Esophagus mucosa (tissue), 1 donor: ENCODE measurements at places on chromosomes 7 and 10. TPM values are rescaled to one million over a fixed set of nuclear protein-coding genes. Genes with fewer than 3 reads are reported as not detected.
A peak's percentile ranks its signal among the peaks of the same experiment; 100 is the strongest.

The PDE1C gene
- total RNA-seq = 0.72 TPM

The LIPJ gene
- total RNA-seq = 0.12 TPM

The CCDC172 gene
- not detected for total RNA-seq

The ZC3HAV1L gene
- total RNA-seq = 6.3 TPM

The KCP gene
- 1.8 TPM for total RNA-seq

The WIPF3 gene
- total RNA-seq = 1.2 TPM

The CYP17A1 gene
- 0.76 TPM for total RNA-seq

The ANK3 gene
- total RNA-seq = 39.1 TPM

The PRLHR gene
- not detected for total RNA-seq

The SMKR1 gene
- total RNA-seq = not detected

The TAS2R40 gene
- total RNA-seq = not detected

The TUBAL3 gene
- total RNA-seq = 0.12 TPM

The DIP2C gene
- 3.6 TPM for total RNA-seq

The EGFR gene
- total RNA-seq = 101 TPM

The CNNM1 gene
- total RNA-seq = 0.36 TPM

The LRRC61 gene
- 9.6 TPM for total RNA-seq

- no peak for ATAC-seq
These were observed 55.3 kb downstream of the REEP3 start for GRCh38 chr10:63576501-63576900.

GRCh38 chr10:30111340-30112022, 52.1 kb upstream of the JCAD start:
- ATAC-seq = no peak

- no peak for ATAC-seq
These were observed 2.0 kb downstream of the AGAP3 start for GRCh38 chr7:151088019-151088855.

DNA sequence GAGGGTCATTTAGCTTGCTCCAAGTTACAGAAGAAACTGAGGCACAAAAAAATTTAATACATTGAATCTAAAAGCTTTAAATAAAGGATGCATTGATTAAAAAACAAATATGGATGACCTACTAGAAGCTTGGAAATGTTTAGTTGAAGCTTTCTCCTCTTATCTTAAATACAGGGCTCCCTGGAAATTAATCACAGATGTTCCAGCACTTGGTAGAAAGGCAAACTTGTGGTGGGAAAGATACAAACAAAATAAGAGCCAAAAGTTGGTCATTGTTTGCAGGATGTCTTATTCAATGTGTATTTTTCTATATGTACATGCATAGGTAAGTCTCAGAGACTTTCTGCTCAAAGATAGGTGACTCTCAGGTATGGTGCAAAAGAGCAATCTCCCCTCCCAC, 40.7 kb upstream of the LYZL1 start:
- ATAC-seq = no peak

DNA sequence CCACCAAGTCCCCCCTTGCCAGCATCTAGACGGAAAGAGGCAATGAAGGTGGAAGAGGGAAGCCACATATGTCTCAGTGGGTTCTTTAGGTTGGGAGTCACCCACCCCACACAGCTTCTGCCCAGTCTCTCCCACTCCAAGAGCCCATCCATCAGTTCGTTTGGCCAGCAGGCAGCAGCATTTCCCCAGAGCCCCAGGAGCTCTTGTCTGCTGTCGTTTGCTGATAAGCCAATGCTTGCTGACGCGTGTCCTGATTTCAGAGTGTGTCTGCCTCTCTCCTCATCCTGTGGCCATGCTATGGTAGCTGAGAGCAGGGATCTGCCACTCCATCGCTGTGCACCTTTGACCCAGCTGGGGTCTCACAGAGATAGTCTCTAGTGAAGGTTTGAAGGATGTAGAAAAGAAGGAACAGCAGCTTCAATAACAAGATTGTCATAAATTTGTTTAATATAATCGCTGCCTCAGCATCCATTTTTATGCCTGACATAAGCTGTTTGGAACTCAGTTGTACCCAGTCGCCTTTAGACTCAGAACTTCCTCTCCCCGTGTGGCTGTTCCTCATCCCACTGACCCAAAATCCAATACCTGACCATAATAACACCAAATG, 39.4 kb upstream of the GDF10 start:
- ATAC-seq = no peak

GRCh38 chr7:55502124-55502857, 70.0 kb downstream of the VOPP1 start:
- no peak for ATAC-seq

DNA sequence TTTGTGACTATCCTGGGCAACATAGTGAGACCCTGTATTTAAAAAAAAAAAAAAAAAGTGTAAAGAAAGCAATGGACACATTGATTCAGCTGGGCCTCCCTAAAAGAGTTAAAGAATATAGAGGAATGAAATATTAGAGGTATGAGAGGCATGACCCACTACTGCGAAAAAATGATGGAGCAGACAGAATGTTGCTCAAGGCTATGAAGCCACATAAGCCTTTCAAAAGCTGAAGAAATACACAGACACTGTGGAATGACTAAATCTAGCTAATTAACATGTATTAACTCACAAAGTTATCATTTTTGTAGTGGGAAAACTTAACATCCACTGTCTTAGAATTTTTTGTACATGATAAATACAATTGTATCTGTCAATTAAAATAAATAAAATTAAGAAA, 107.3 kb downstream of the HGF start:
- ATAC-seq = no peak

DNA sequence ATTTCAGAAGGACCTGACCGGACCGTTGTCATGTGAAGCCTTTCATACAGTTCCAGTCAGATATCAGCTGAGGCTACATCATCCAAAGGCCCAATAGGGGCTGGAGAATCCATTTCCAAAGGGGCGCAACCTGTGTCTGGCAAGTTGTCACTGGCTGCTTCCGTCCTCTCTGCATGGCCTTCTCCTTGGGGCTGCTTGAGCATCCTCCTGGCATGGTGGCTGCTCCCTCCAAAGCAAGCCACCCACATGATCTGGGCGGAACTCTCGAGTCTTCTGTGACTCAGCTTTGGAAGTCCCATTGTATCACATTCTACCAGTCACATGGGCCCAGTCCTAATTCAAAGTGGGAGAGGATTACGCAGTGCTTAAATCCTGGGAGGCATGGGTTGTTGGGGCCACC, 207.0 kb upstream of the SHH start:
- ATAC-seq = no peak

DNA sequence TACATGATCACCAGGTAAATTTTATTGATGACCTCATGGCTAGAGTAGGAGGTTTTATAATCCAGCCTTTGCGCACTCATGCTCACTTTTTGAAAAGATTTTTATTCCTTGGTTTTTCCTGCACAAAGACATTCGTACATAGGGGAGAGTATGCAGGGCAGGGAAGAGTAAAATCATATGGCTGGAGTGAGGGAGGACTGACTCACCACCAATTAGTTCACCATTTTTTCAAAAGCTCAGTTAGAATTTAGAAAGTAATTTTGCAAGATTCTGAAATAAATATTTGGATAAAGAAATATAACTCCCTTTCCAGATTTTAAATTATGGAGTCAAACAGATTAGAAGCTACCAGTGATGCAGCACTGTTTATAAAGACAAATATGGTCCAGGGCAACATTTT, 111.9 kb downstream of the SEMA3D start:
- no peak for ATAC-seq

- ATAC-seq = peak; percentile 98
These were observed 44.7 kb downstream of the KLF6 start for GRCh38 chr10:3740157-3740871.

DNA sequence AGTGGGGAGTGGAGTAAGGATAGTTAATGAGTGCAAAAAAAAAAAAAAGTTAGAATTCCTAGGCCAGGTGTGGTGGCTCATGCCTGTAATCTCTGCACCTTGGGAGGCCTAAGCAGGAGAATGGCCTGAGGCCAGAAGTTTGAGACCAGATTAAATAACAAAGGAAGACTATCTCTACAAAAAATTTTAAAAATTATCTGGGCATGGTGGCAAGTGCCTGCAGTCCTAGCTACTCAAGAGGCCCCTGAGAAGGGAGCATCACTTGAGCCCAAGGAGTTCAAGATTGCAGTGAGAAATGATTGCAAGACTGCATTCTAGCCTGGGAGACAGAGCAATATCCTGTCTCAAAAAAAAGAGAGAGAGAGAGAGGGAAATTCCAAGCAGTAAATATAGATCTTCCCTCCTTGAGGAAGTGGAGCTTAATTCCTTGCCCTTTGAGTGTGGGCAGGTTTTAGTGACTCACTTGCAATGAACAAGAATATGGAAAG, 19.5 kb upstream of the CSTF2T start:
- ATAC-seq = no peak

GRCh38 chr7:135782801-135783200, 34.2 kb upstream of the FAM180A start:
- ATAC-seq = no peak

DNA sequence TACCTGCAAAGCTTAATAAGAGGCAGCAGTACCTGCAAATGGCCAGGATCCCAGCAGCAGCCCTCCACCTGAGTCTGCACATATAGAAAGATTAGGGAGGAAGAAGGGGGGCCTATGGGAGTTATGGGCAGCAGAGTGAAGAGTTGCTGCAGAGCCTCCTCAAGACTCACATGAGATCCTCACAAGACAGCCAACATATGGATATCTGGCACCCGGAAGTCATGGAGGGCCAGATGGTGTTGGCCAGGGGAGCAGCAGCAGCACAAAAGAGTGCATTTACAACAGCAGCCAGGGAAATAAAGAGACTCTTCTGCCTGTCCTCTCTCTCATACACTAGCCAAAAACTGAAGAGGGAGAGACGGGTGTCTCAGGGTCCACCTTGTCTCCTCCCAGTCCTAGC, 4.0 kb upstream of the TAS2R40 start:
- ATAC-seq = no peak

- ATAC-seq = no peak
These were observed 299.0 kb downstream of the MALRD1 start for GRCh38 chr10:19347621-19348020.

DNA sequence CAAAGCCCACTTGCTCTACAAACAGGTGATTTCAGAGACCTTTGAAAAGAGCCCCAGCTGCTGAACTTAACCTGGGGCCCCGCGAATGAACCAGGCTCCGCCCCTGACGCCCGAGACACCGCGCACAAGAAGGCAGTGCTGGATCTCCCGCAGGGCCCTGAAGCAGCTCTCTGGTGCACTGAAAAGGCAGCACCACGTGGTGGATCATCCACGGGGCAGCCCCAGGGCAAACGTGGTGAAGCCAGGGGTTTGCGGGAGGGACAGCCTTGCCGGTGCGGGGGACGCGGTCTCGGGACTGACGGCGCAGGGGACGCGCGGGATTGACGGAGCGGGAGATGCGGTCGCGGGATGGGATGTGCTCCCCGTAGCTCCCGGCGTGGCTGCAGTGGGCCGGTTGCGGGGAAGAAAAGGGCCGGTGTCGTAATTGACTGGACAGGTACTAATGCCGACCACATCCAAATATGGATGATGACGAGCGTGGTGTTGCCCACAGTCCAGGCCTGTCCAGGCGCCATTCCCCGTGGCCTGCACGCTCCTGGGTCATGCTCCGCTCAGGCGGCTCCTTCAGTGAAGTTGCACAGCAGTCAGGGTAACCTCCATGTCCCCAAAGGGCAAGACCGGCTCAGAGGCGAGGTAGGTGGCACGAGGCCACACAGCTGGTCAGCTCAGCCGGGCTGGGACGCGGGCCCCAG, 421.1 kb downstream of the DNAJB6 start:
- ATAC-seq = no peak

- no peak for ATAC-seq
These were observed 457.6 kb downstream of the PLXNA4 start for GRCh38 chr7:132118641-132119040.

GRCh38 chr7:376306-377079, 86.5 kb downstream of the FOXL3 start:
- no peak for ATAC-seq

- ATAC-seq = peak; percentile 75
These were observed 100.7 kb downstream of the ST8SIA6 start for GRCh38 chr10:17353568-17354300.

DNA sequence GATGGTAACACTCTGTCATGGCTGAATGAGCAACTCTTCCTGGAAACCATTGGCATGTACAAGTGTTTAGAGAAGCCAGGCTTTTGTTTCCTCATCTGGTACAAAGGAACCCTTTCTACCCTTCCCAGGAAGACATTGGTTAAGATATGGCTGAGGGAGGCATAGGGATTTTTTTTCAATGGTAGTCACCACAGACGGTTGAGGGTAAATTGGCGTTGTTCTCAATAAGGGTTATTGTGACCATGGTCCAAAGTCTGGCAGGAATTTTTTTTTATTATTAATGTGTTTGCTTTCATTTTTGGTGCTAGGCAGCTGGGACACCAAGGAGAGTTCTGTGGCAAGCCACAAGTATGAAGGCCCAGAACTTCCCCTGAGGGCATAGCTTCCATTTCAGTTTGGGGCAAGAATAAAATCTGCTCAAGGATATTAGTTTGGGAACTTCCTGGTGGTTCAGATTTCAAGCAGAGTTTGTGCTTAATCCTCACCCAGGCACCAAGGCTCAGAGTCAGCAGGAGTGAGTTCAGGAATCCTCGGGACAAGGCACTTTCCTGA, at the start of gene PLEKHS1:
PLEKHS1 (plus strand) TSS at position 502 of the 552 bp plus-strand sequence. CDS start 3,596 bp downstream, outside the sequence.
- ATAC-seq = no peak

DNA sequence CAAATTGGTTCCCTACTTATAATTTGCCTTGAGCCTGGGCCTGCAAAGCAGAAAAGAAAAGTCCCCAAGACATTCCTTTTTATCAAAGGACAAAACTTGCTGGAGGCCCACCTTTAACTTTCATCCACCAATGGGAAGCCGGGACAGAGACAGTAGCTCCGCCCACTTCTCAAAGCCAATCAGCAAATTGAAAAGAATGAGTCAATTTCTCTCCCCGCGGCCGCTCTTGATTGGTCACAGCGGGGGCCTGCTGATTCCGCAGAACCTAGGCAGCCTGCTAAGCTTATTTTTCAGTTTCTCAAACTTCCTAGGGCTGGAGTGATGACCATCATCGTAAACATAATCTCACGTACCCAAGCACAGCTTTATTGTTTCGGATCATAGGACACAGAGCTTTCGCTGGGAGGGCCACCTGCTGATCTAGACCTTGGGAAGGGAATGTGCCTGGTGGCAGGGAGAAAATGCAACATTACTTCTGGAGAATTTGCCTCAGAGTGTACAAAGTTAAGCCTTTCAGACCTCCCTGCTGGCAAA, at the start of gene SLC13A4:
SLC13A4 (minus strand) TSS at position 51 of the 534 bp plus-strand sequence. CDS start 690 bp downstream, outside the sequence.
- ATAC-seq = no peak

DNA sequence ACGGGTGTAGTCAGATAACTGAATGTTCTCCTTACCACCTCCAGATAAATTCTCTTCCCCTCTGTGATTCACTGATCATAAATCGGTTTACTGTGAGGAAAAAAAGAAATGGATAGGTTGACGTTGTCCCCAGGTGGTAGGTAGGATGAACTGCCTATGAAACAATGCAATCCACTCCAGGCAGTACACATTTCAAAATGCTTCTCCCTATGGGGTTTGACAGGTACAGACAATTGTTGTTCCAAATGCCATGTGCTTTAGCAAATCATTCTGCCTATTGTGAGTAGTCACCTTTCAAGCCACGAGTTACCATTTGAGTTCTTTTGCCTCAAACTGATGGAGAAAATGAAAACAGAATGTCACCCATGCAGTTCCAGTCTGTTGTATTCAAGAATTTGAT, 21.8 kb downstream of the VIM start:
- no peak for ATAC-seq

DNA sequence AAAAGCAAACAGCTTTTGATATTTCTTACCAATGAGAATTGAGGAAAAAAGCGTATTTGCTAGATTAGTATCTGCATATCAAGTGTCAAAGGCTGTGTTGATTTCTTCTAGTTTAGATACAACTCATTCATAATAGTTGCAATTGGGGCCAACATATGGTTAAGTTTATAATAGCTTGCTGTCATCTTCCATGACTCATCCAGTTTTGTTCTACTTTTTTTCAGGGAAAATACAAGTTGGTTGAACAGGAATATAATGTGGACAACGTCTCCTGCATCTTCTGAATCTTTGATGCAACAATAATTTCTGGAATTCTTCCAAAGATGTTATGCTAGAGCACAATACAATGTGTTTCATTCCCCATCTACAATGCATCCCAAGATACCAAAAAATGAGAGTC, 182.0 kb downstream of the THSD7A start:
- ATAC-seq = no peak
